Endothelial cell of umbilical vein (primary cell): ENCODE measurements at places on chromosomes 1 and 21.

DNA sequence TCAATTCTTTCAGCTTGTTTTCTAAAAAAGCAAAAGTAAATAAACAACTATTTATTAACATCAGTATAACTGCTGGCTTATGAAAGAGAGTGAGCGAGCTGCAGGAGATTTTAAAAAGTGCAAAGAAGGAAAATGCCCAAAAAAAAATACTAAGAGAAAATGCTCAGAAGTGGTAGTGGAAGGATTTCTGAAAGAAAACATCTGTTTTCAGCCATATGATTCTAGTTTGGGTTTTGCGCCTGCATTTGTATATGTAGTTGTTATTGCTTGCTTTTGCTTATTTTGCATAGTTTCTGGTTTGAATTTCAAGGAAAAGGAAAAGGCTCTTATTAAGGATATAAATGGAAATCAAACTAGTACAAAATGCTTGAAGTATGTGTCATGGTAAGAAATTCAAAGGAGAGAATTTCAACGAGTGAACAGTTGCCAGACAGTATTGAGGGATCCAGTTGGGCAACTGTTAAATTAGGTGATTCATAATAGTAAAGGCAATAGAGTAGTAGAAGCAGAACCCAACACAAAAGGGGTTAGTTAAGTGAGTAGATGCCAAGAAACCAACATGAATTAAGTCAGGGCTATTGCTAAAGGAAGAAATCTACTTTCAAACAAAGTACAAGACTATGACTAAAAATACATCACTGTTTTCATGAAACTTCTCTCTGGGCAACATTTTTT, 1.2 kb downstream of the GBP5 start:
- DNase-seq = no peak

DNA sequence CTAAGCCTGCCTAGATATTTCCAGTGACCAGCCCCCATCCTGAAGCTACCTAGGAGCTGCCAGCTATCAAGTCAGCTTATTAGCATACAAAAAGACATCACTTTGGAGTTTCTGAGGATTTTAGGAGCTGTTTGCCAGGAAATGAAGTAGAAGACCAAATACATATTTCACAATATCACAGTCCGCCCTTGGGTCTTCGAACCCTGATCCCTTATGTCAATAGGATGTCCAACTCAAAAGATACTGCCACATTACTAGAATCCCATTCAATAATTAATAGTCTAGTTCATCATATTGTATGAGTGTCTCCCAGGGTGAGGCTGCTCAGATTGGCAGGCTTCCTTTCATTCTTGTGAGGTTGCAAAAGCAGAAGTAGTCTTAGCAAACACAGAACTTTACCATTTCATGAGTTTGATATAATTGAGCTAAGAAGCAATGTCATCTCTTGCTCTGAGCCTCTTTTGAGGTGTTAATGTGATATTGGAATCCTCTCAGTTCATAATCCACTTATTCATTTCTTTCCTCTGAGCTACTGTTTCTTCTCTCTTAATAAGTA, 13.6 kb downstream of the IPO9 start:
- DNase-seq = no peak

GRCh38 chr1:71783071-71783470, 499.3 kb downstream of the NEGR1 start:
- no peak for DNase-seq

- DNase-seq = no peak
Observed at GRCh38 chr21:16992448-16992847, 520.4 kb upstream of the CXADR start.

DNA sequence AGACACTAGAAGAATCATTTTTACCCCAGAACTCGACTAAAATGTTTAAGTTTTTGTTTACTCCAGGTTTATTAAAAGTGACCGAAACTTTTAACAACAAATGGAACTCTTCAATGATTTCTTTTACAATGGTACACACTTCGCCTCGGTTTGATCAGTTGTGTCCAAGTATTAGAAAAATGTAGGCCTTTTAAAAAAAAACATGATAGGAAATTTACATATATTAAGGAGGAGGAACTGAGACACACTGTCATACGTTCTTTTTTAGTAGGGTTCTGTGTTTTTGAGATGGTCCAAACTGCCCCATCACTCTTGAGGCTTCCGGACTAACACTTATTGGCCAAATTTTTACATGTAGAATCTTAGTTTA, 1.3 kb downstream of the PRDM2 start:
- no peak for DNase-seq

DNA sequence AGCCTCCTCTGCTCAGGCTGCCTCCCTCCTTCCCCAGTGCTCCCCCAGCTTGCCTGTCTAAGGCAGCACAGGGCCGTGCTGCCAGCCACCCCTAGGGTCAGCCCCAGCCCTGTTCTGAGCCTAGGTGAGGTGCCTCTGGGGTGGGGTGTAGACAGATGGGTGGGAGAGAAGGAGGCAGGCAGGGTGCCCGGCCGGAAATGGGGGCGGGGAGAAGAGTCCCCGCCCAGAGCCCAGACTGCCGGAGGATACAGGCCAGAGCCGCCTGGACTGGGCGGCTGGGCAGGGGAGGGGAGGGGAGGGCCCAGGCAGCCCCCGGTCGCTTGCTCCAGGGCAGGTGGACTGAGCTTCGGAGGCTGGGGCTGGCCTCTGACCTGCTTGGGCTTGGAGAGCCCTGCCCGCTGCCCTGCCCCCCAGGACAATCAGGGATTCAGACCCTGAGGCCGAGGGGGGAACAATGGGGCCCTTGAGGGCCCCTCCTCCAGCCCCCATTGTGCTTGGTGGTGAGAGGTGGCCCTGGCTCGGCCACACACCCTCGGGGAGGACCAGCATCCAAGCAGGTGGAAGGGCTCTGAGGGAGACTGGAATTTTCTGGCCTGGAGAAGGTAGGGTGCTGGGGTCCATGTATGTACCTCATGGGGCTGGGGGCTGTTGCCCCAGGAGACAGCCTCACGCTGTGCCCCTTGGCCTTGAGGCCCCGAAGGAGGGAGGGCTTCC, at the start of gene GJC2:
Gene GJC2, plus strand, starts transcription at position 525 of the 714 bp plus-strand sequence. CDS start 7,829 bp downstream, outside the sequence.
- DNase-seq = no peak

DNA sequence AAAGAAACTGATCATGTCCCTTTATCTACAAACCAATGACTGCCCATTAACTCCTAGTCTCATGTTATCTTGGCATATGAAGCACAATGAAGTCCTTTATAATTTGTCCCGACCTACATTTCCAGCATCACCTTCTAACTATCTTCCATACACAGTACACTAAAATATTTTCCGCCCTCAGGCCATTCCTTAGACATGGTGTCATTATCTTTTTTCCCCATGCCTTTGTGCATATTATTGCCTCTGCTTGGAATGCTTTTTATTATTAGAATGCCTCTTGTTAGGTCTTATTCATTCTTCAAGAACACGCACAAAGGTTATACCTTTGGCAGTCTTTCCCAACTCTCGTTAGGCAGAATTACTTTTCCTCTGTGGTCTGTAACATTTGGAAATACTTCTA, 39.6 kb downstream of the ATG4C start:
- no peak for DNase-seq

DNA sequence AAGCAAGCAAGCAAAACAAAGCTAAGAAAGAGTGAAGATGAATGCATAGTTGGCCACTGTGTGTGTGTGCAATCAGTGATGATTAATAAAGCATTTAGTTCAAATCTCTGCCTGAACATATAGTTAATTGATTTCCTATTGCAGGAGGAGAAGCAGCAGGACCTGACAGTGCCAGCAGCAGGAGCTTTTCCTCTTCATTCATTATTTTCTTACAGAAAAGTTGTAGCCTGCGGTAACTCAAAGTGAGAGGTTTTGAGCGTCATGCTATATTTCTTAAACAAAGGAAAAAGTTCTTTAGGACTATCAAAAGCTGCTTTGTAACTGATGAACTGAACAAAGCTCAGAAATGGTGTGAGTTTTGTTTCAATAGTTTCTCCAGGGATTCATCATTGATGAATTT, 379.9 kb downstream of the PTBP2 start:
- DNase-seq = no peak

GRCh38 chr1:248788327-248788726, 32.8 kb upstream of the LYPD8 start:
- no peak for DNase-seq

GRCh38 chr1:228955691-228956090, 220.4 kb downstream of the RHOU start:
- DNase-seq = no peak

GRCh38 chr1:201902198-201902597, 13.5 kb downstream of the SHISA4 start:
- no peak for DNase-seq

- no peak for DNase-seq
Observed at GRCh38 chr1:235100194-235100772, 28.4 kb downstream of the TOMM20 start.

DNA sequence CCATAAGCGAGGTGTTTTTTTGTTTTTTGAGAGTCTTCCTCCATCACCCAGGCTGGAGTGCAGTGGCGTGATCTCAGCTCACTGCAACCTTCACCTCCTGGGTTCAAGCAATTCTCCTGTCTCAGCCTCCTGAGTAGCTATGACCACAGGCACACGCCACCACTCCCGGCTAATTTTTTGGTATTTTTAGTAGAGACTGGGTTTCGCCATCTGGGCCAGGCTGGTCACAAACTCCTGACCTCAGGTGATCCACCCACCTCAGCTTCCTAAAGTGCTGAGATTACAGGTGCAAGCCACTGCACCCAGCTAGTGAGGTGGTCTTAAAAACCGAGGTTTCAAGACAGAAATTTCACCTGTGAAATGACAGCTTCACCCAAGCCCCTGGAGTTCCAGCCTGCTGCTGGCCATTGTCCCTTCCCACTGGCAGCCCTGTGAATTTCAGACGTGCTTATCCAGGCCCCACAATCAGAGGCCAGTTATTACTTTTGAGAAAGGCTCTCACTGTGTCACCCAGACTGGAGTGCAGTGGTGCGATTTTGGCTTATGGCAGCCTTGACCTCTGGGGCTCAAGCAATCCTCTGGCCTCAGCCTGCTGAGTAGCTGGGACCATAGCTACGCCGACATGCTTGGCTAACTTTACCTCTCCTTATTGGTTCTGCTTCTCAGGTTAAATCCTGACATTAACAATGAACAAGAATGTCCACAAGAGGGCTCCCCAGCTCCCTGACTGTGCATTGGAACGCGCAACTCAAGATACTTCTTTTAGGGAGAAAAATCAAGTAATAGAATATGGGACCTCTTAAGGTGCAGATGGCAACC, 19.4 kb downstream of the ENO1 start:
- peak; percentile 83 for DNase-seq

GRCh38 chr1:8003438-8004112, 22.5 kb downstream of the ERRFI1 start:
- no peak for DNase-seq

DNA sequence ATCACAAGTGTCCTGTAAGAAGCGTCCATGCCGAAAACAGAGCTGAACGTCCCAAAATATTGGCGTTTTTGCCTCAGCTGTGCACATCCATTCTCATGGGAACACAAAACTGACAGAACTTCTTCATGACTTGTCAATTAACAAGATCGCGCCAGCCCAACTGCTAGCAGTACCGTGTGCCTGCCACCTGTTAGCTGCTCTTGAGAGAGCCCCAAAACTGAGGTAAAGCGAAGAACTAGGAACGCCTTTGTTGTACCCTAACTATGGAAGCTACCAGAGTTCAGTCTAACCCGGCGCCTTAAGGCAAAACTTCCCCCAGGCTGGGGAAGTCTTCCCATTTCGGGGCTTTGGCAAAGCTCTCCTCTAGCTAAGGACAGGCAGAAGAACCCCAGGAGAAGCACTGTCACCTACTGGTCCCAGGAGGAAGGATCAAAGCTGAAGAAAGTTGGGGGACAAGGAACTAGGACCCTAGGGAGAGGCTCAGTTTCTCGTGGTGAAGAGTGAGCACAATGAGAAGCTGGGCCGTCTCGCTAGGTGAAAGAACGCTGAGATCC, 719 bp downstream of the EYA3 start:
- DNase-seq = peak; percentile 68

- no peak for DNase-seq
Observed at GRCh38 chr1:161164901-161165610, 1.2 kb upstream of the PPOX start.

DNA sequence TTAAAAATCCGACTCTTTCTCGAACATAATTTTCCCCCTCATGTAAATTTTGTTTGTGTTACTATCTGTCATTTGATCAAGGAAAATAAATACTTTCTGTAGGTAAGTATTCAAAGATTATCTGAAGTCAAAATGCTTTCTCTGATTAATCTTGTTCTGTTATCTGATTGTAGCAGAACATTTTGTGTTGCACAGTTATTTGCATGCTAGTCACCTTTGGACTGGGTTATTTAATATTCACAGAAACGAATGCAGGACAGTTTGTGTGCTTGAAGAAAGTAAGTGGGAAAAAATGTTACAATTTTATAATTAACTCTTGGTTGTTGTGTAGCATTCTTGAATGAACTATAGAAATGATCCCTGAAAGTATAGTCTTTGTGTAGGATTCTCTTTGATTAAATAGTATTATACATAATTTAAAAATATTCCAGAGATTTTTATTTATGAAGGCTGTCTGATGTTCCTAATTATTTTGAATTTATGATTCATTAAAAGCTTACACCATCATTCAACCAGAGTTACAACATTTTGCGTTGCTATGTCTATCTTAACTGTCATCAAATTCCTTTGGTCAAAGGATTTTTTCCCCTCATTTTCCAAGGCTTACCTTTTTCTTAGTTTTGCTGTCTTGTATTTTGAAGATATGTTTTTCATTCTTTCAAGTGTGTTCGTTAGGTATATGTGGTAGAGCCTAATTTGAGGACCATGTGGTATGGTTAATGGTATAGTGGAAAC, 176.6 kb downstream of the GIPC2 start:
- DNase-seq = no peak

DNA sequence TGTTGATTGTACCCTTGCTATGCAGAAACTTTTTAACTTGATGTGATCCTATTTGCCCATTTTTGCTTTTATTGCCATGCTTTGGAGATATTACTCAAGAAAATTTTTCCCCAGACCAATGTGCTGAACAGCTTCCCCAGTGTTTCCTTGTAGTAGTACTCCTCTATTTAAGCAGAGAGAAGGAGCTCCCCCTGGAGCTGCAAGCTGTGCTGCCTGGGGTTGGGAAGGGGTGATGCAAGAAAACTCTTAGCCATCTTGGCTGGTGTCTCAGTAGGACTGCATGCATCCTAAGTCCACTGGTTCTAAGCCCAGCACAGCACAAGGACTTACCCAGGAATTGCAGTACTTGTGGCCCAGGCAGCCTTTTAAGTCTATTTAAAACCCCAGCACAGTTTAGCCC, 121.6 kb downstream of the NTMT2 start:
- DNase-seq = no peak

- DNase-seq = peak; percentile 85
Observed at GRCh38 chr1:116380499-116381242, 7.6 kb downstream of the ATP1A1 start.

DNA sequence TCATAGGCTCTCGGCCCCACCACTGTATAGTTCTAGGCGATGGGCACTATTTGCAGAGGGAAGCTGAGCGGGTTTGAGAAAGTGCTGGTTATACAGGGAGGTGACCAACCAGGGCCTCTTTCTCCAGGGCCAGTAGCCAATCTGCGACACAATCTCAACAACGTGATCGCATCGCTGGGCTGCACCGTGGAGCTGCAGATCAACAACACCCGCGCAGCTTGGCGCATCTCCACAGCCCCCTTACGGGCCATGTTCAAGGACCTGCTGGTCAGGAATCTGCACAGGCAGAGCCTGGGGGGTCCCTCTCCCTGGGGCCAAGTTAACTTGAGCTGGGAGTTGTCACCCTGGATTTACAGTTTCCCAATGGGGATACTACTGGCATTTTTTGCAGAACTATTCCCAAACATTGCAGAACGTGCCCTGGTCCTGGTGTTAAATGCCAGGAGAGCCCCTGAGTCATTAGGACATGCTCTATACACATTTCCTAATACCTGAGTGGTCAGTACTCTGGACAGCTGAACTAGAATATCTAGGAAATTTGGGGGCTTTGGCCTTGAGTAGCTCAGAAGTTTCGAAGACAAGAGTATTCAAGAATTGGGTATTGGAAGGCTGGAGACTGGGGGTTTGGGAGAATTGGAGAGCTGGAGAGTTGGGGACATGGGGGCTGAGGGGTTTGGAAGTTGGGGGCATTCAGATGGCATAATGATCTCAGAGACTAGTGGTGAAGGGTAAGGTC, 6.9 kb downstream of the DCST1 start:
- DNase-seq = no peak
